ENCODE measurements at places on chromosomes 16 and 17.
A peak's percentile ranks its signal among the peaks of the same experiment; 100 is the strongest.

DNA sequence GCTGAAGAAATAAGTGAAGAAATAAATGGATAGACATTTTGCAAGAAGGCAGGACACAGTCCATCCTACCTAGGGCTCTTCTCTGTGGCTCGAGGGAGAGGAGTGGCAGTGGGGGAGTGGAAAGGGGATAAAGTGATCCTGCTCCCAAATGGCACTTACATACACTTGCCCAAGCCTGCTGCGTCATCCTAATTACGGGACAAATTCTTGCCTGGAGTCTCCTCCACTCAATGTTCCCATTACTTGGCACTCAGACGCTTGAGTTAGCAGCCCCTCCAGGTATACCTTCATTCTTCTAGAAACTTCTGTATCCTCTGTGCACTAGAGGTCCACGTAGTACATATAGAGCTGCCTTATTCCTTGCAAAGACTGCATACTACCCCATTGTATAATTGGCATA, 15.7 kb upstream of the MAP3K14 start:
- no peak for DNase-seq

DNA sequence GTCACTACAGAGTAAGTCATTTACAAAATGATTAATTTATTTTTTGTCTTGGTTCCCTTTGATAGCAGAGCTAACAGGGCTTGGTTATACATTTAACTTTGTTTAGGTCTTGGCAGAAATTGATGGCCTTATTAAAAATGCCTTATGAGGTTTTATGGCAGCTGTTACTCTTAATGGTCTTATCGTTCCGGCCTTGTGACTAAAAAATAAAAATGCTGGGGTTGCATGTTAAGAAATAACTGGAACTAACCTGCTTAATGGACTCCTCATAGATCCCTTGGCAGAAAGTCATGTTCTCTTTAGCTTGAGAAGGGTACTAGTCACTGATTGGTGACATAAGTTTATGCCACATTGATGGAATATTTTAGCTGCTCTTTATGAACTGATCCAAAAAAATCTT, 18.3 kb downstream of the COX11 start:
- no peak for DNase-seq

GRCh38 chr17:37813751-37814150, 68.9 kb upstream of the HNF1B start:
- no peak for DNase-seq

- no peak for DNase-seq
Observed at GRCh38 chr17:72826602-72827001, 265.9 kb downstream of the SLC39A11 start.

- no peak for DNase-seq
Observed at GRCh38 chr16:70416748-70417616, 21.9 kb downstream of the ST3GAL2 start.

GRCh38 chr17:28549236-28550132, 2.9 kb downstream of the UNC119 start:
- DNase-seq: peak; percentile 33

DNA sequence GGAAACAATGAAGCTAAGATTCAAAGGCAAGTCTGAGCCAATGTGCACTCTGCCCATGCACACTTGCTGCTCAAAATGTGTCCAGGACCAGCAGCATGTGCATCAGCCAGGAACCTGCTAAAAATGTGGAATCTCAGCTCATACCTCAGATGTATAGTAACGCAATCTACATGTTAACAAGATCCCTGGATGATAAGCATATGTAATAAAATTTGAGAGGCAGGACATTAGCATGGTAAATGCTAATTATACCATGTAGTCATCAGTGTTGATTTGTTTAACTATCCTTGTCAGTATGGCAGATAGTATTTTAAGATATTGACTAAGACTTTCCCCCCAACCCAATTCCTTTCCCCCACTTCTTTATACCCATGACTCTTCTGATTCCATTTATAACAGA, 379.6 kb downstream of the TOX3 start:
- no peak for DNase-seq

GRCh38 chr16:24189941-24190340, 66.2 kb upstream of the CACNG3 start:
- no peak for DNase-seq

DNA sequence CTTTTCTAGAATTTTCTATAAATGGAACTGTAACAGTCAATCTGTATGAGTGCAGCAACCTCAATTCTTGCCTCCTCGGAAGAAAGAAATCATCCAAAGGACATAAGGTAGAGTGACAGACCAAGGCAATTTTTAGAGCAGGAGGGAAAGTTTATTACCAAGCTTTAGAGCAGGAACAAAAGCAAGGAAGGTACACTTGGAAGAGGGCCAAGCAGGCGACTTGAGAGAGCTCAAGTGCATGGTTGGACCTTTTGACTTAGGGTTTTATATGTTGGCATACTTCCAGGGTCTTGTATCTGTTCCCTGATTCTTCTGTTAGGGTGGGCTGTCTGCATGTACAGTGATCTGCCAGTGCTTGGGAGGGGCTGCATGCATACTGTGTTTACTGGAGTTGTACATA, 50.3 kb downstream of the SCNN1G start:
- no peak for DNase-seq

- no peak for DNase-seq
Observed at GRCh38 chr16:12758031-12758669, 45.5 kb downstream of the CPPED1 start.

DNA sequence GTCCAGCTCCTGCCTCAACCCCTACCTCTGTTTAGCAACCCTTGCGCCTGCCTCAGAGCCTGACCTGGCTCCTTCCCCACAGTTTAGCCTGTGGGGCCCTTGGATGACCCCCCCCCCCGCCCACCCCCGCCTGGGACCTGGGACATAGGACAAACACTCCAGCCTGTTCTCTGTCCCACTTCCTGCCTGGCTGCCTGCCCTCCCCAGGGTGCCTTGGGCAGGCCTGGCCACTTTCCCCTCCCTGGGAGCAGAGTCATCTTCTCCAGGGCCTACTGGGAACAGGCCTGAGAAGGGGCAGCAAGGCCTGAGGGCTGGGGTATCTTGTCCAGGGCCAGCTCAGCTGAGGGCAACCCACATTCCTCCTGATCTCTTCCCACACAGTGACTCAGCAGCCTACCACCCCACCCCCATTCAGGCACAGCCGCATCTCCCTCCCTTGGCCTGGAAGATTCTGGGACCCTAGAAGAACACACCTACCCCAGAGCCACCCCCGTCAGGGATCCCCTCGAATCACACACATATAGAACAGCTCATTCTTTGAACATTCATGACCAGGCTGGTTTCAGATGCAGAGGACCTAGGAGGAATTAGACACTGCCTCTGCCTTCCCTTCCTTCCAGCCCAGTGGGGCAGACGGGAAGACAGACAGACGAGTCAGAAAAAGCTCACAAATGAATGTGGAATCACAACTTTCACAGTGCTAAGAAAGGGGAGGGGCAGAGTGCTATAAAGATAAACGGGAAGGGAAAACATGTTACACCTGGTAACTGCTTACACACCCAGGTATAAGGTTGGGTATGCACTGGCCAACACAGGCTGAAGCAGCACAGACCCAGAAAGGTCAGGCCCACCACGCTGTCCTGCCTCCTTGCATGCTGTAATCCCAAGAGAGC, 6.0 kb downstream of the FHOD1 start:
- no peak for DNase-seq

DNA sequence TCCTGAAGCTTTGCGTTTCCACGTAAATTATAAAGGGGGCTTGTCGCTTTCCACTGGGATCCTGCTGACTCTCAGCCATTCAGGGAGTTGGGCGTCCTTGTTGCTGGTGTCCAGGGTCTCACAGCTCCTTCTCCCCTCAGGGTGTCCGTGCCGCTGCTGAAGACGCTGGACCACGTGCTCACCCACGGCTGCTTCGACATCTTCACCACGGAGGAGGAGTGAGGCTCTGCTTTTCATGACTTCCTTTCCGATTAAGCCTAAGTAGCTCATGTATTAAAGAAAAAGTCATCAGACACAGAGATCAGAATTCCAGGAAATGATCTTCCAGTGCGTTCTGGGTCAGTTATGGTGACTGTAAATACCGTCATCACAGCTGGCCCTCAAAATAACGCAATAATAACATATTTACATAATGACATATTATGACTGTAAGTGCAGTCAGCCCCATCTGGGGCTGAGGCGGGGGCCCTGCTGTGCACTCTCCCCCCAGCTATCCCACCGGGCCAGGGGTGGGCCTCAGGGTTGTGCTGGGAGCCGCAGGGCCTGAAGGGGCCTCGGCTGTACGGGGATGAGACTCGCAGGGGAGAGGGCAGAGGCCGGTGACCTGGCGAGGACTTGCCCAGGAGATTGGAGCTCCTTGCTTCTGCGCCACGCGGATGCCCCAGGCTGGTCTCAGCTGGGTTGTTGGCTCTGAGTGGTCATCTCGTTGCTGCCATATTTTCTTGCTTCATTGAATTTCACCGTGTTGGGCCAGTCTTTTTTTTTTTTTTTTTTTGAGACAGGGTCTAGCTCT, 92.9 kb upstream of the ZNF750 start:
- DNase-seq: no peak

DNA sequence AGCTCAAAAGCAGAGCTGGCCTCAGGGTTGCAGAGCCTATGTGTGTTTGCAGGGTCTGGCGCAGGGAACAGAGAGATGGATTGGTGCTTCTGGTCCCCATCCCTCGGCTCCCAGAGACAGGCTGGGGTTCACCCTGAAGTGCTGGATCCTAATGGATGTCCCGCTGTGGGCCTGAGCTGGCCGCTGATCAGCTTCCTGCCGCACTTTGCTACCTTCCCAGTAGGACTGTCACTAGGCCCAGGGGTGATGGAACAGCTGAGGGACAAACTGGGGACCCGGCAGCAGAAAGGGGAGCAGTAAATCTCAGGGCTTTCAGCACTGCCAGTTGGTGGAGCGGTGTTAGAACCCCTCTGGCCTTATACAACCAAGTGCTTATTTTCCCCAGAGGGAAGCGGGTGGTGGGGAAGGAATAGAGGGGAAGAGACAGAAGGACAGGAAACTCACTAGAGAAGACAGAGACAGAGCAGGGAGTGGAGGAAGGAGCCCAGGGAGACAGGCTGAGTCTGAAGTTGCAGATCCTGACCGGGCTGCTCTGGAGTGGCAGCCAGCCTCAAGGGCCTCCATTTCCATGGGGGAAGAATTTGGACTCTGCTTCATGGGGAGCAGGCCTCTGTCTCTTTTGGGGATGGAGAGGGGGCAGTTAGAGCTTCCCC, 78.6 kb downstream of the MRM1 start:
- DNase-seq: no peak

DNA sequence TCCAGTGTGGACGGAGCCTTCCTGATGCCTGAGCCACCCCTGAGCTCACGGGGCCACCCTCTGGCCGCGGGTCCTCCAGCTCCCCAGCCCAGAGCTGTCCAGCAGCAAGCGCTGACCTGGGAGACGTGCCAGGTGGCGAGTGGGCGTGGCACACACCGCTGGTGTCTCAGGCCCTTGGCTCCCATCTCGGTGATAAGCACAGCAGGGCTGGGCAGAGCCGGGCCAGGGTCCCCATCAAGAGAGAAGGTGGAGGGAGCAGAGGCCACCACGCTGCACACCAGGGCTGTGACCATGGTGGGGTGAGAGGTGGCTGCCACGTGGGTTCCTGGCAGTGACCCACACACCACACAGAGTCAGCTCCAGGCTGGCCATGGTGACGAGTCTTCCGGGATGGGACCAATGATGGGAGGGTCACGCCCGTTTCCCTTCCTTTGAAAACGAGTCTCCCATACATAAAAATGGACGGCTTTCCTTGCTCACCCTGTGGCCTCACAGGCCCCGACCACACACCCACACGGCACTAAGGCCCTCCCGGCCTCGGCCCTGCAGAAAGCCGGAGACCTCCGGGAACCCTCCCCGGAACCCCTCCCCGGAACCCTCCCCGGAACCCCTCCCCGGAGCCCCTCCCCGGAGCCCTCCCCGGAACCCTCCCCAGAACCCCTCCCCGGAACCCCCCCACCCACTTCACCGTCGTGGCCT, 16.8 kb downstream of the UTS2R start:
- DNase-seq: no peak

- no peak for DNase-seq
Observed at GRCh38 chr16:89407282-89407924, 83.0 kb downstream of the ANKRD11 start.

GRCh38 chr17:30824002-30824355, 513 bp downstream of the CRLF3 start:
- DNase-seq: no peak

- DNase-seq: no peak
Observed at GRCh38 chr16:89176147-89176690, 4.7 kb downstream of the CDH15 start.

DNA sequence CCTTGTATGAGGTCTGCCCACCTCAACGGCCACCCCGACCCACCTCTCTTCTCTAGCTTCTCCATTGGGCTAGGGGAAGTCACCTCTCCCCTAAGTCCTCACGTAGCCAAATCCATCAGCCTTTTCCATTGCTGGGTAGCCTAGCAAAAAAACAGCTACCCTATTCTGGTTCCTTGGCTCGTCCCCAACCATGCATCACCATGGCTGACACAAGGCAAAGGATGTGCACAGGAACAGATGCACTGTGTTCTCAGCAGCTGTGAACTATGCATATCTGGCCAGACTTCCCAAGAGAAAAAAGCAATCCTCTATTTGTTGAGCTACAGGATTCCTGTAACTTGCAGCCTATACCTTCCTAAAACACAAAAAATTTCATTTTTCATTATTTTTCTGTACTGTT, 22.0 kb upstream of the FLCN start:
- no peak for DNase-seq

DNA sequence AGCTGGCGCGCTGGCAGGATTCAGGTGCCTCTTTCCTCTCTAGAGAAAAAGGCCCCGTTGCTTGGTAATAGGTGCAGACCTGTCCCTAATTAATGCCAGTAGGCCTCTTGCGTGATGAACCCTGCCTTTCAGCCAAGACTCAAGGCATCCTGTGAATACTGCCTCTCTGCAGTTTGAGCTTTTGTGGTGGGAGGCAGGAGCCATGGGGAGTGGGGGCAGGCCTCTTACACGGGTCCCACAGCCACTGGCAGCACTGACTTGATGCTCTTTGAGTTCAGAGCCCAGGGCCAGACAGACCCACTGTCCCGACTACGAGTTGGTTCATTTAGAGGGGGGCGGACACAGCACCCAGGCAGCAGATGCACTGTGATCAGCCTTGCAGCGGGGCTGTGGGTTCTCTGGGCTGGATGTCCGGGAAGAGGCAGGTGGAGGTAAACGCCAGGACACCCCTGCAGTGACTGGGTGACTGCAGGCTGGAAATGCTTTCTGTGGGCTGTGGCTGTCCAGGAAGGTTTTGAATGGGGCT, 237.0 kb downstream of the SEC14L1 start:
- no peak for DNase-seq

DNA sequence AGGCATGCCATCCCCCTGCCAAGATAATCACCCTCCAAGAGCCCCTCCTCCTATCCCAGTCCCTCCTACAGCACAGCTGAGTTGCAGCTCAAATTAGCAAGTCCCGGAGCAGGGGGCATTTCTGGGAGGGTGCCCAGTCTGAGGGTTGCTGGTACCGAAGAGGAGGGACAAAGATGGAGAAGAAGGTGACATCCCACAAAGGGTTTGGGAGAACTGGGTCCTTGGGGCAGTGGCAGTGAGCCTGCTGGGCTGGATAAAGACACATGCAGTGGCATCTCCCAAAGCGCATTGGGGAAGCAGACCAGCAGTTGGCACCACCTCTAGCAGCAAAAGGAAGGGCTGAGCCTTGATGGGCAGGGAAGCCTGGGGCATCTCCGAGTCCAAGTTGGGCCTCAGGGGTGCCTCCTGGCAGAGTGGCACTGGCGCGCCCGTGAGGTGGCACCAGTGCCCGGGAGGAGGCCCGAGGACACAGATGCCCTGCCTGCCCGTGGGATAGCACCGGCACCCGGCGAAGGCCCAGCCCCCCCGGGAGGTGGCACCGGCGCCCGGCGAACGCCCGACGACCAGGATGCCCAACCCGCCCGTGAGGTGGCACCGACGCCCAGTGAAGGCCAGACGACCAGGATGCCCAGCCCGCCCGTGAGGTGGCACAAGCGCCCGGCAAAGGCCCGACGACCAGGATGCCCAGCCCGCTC, 622 bp downstream of the TOM1L2 start:
- DNase-seq: peak; percentile 27

Measured in effector CD8-positive, alpha-beta T cell (primary cell).